Endothelial cell of coronary artery (primary cell): ENCODE measurements at places on chromosomes 1 and 21. TPM values are rescaled to one million over a fixed set of nuclear protein-coding genes. Genes with fewer than 3 reads are reported as not detected.

The MROH9 gene
- not detected in 2 replicates for total RNA-seq

The SPATA21 gene
- not detected in 2 replicates for total RNA-seq

The DUSP23 gene
- total RNA-seq, result 137 and 145 TPM in 2 replicates

The RBP7 gene
- total RNA-seq, result 0.28 TPM in 1 of 2 replicates, not detected in the other

The CDA gene
- total RNA-seq, result 0.66 and 0.90 TPM in 2 replicates

The GNAT2 gene
- total RNA-seq, result not detected in 2 replicates

The CD247 gene
- total RNA-seq, result 0.09 TPM in 2 replicates

The RGS7 gene
- total RNA-seq, result 0.09 and 0.19 TPM in 2 replicates

The FAM72A gene
- total RNA-seq, result 2.5 and 4.6 TPM in 2 replicates

The SPRR5 gene
- not detected in 2 replicates for total RNA-seq

The RGS4 gene
- total RNA-seq, result 281 and 578 TPM in 2 replicates

The ADCY10 gene
- under 0.01 TPM in 1 of 2 replicates, not detected in the other for total RNA-seq

The CELA2A gene
- total RNA-seq, result 0.19 TPM in 1 of 2 replicates, not detected in the other

The SPRR1B gene
- not detected in 2 replicates for total RNA-seq

The UBE2U gene
- not detected in 2 replicates for total RNA-seq

The FCRL2 gene
- not detected in 2 replicates for total RNA-seq

The SPATA17 gene
- total RNA-seq, result under 0.01 and 0.09 TPM in 2 replicates

The FAM229A gene
- 0.81 and 1.6 TPM in 2 replicates for total RNA-seq

The EPHA8 gene
- total RNA-seq, result not detected in 2 replicates

The OR6N1 gene
- total RNA-seq, result not detected in 2 replicates

The NPR1 gene
- 4.7 and 12.0 TPM in 2 replicates for total RNA-seq

The HIVEP3 gene
- total RNA-seq, result 1.5 and 1.6 TPM in 2 replicates

The GON4L gene
- total RNA-seq, result 22.0 and 34.3 TPM in 2 replicates

The ADAMTS4 gene
- total RNA-seq, result 13.9 and 58.5 TPM in 2 replicates
